Endothelial cell (in vitro differentiated cells): ENCODE measurements at places on chromosomes 1 and 21.

- no peak for DNase-seq
Measured at GRCh38 chr1:86478416-86479156, 9.9 kb downstream of the CLCA1 start.

GRCh38 chr1:177646757-177647730, 322.8 kb downstream of the SEC16B start:
- DNase-seq: no peak

DNA sequence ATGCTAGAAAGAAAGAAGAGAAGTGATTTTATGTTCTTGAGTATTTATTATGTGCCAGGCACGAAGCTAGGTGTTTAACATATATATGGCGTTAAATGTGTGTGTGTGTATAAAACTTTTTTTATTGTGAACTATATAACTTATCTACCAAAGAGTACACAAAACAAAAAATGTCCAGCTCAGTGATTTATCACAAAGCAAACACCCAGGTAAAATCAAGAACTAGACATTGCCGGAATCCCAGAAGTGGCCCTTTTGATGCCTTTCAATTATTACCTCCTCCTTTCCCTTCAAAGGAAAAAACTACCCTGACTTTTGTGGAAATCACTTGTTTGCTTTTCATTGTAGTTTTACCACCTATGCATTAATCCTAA, 40.5 kb upstream of the ZNF648 start:
- no peak for DNase-seq

GRCh38 chr1:89525169-89525855, 683 bp downstream of the LRRC8B start:
- DNase-seq: peak; percentile 30

DNA sequence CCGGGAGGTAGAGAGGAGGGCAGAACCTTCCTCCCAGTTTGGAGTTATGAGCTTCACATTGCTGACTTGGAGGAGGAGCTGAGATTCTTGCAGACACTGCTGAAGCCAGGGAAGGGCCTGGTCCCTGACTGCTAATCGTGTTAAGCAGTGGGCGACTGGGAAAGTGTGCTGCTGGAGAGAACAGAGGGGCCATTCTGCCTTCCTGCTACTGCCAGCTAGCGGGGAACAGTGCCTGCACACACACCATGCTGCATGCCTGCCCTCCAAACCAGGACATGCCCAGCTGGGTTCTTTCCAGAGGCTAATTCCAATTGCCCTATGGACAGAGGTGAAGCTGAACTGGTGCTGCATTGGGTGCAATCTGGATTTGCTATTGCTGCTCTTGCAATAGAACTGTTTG, 281.4 kb downstream of the AJAP1 start:
- DNase-seq: no peak

DNA sequence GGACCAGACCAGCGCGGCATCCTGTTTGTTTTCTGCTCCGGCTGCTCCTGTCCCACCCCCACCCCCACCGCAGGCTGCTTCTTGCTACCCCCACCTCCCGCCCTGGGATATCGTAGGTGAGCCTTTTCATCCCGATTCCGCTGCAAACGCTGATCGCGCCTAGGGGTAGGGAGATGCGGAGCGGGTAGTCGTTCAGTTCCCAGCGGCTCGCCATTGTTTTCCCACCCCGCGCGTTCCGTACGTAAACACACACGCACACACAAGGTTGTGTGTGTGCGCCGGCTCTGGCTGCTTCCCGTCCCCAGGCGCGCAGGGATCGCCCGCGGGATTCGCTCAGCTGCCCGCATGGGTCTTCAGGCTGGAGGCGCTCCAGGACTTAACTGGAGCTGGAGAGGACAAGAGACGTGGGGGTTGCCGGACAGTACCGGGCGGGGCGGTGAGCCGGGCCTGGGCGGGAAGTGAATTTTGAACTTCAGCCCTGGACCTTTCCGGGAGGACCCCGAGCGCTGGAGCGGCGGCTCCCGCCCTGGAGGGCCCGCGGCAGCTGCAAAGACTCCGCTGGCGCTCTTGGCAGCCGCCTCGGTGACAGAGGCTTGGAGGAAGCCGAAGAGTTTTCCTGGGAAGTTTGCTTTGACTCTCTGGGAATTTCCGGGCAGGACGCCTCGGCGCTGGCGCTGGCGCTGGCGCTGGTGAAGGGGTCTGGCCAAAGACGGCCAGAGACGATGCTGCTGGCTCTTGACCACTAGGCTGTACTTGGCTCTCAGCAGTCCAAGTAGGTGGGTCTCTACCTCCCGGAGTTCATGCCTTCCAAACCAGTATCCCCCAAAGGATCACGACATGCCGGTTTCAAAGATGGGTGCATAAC, 1.6 kb downstream of the SOX13 start:
- peak; percentile 60 for DNase-seq

- DNase-seq: no peak
Measured at GRCh38 chr21:29064850-29065481, 8.5 kb downstream of the CCT8 start.

DNA sequence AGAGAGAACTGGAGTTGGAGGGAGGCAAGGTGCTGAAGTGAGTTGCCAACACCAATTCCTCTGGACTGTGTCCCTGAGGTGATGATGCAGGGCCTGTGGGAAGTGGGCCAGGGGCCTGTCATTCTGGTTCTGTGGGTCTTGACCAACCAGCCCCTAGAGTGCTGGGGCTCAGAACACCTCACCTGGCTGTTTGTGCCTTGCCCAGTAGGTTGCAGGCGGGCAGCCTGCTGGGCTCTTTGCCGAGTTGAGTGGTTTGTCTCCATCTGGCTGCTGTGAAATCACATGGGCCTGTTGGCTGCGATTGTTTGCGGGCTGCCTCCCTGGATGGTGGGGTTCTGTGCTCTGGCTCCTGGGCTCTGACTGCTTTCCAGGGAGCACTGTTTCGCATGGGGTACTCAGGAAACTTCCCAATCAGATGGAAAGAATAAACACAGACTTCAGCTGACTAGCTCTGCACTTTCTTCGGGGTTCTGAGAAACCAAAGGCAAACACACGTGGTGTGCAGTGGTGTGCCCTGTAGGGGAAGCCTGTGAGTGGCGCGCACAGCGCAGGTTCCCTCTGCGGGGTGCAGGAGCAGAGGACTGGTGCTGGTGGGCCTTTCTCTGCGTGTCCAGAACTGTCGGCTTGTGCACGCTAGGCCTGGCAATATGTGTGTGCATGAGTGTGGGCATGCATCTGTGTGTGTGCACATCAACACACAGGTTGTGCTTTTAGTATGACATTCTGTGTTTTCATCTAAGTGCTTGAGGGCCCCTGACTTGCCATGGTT, 95.1 kb downstream of the RHOU start:
- no peak for DNase-seq

GRCh38 chr1:36625935-36626310, 143.2 kb upstream of the CSF3R start:
- no peak for DNase-seq

- DNase-seq: no peak
Measured at GRCh38 chr21:37276377-37276776, 9.2 kb upstream of the VPS26C start.

DNA sequence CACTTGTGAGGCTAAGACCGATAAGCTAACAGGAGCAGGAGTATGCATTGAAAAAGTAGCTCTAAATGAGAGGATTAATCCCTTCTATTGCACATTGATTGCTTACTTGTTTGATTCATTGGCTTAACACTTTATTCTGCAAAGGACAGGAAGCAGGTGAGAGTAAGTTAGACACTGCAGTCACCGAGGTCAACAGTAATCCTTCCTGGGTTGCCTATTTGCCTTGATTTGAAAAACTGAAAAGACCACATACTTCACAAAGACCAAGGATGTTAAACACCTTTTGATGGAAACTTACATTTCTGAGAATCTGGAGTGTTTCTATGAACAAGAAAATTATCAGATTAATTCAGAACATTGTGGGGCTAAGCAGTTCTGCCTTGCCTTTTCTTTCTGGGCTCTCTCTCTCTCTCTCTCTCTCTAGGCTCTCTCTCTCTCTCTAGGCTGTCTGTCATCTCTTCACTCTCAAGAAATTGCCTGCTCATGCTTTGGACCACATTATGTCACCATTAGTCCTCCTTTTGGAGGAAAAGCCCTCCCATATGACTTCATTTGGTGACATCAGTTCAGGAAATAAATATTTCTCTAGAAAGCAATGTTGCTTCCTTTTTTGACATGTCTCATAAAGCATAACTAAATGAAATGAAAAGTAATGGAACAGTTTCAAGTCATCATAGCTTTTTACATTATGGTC, 103.8 kb downstream of the TNFSF18 start:
- DNase-seq: no peak

GRCh38 chr21:38494703-38495102, 3.6 kb downstream of the ERG start:
- no peak for DNase-seq

GRCh38 chr1:169764919-169765318, 29.8 kb downstream of the METTL18 start:
- DNase-seq: no peak

DNA sequence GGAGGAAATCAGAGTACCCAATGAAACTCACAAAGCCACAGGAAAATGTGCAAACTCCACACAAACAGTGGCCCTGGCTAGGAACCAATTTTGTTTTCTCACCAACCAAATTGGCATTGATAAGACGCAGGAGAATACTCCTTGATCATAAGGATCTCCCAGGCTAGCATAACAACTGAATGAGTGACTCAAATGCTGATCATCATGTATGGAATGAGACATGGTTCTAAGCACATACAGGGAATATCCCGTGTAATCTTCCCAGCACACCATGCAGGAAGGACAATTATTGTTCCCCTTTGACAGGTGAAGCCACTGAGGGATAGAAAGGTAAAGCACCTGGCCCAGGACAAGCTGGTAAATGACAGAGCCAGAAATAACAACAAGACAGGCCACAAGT, 180.0 kb upstream of the DUSP10 start:
- DNase-seq: no peak

GRCh38 chr1:203202431-203203245, 16.1 kb upstream of the CHI3L1 start:
- DNase-seq: no peak

DNA sequence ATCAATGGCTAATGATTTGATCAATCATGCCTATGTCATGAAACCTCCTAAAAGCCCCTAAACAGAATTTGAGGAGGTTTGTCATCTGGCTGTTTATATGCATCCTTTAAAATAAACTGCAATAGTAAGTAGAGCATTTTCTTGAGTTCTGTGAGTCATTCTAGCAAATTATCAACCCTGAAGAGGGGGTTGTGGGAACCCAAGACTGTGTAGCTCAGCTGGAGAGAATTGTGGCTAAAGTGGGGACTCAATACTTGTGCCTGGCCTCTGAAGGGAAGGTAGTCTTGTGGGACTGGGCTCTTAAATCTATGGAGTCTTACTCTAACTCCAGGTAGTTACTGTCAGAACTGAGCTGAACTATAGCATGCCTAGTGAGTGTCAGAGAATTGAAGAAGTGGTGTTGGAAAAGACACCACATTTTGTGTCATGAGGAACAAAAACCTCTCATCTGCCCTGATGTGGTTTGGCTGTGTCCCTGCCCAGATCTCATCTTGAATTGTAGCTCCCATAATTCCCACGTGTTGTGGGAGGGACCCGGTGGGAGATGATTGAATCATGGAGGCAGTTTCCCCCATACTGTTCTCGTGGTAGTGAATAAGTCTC, 402.4 kb downstream of the USH2A start:
- no peak for DNase-seq

- no peak for DNase-seq
Measured at GRCh38 chr1:45792744-45793143, 10.7 kb upstream of the MAST2 start.

DNA sequence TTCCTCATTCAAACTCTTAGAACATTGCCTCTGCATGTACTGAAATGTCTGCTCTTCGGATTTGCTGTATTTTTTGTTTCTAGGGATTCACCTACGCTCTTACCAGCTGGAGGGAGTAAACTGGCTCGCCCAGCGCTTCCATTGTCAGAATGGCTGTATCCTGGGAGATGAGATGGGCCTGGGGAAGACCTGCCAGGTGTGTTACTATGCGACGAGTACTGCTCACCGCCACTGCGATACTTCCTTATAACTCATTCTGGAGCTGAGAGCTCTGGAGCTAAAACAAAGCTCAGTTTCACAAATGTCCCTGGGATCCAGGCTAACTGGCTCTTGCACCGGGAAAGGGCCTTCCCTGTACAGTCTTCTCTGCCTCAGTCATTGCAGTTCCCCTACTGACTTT, 10.1 kb downstream of the CHD1L start:
- DNase-seq: no peak

DNA sequence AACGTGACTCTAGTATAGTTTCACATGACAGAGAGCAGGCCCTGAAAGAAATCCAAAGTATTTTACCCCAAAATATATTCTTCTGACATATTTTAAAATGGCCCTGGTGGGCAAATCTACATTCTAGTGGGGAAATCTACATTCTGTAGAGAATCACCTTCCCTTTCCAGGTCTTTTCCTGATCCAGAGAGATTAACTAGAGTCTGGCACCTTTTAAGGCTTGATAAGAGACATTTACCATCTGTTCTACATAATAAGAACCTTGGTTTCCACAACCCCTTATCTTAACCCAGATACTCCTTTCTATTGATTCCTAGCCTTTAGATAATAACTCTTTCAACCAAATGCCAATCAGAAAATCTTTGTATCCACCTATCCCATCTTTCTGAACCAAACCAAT, 17.0 kb upstream of the L1TD1 start:
- no peak for DNase-seq

DNA sequence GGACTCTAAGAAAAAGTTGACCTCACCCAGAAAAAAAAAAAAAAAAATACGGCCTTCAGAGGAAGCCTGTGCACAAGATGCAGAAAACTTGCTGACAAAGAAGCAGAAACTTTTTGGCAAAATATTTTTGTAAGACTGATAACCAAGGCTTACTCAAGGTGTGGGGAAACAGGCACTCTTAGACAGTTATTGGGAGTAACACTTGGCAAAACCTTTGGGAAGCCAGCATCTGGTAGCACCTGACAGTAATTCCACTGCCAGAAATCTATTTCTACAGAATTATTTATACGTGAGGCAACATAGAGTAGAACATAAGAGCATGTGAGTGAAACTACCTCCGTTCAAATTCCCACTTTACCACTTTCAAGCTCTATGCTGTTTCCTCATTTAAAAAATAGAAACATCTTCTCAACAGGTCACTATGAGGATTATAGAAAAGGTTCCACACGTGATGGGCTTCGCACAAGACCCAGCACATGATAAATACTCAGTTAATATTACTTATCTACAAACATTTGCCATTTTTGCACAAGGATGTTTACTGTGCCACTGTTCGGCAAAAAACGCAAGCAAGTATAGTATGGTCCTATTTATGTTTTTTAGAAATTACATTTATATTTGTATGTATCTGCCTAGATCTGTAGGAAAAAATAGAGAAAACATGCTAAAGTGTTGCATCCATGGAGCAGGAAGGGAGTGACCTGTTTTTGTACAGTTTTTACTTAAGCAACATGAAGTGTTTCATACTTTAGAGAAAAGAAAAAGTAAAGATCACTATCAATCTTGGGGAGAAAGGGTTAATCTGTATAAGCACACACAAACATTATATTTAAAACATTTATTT, 22.2 kb downstream of the MRPL39 start:
- no peak for DNase-seq

DNA sequence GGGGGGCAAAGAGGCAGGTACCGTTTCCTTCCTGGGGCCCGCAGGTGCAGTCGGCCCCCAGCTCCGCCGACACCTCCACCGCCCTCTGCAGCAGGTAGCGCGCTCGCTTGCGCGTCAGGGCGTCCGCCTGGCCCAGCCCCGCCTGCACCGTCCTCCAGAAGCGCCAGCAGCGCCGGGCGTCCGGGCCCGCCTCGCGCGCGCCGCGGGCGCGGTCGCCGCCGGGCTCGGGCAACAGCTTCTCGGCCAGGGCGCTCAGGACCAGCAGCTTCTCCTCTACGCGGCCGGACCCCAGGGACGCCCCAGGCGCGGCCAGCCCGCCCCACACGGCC, 863 bp downstream of the TARBP1 start:
- no peak for DNase-seq

- DNase-seq: no peak
Measured at GRCh38 chr1:26252718-26253117, 18.7 kb downstream of the CEP85 start.
